ENCODE measurements at places on chromosomes 12 and 14. TPM values are rescaled to one million over a fixed set of nuclear protein-coding genes. Genes with fewer than 3 reads are reported as not detected.

GYS2 gene
- not detected for total RNA-seq

P2RX7 gene
- total RNA-seq = 26.1 TPM

DNA sequence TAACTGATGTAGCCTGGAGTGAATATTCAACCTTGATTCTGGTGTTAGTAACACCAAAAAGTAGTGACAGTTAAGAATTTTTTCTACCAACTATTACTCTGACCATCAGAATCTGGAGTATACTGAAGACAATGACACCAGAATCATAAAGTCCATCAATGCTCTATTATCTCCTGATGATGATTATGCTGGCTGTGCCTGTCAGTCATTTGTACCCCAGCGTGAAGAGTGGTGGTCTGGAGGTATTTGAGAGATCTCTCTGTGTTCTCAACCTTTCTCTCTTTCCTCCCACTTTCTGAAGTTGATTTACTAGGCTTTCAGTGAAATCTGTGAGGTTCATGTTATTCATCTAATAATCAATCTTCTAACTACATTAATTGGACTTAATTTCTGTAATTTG, 615.4 kb downstream of the SLC16A7 start:
- DNase-seq = no peak

STXBP6 gene
- 27.5 TPM for total RNA-seq

GRCh38 chr14:102589761-102590290, 2.6 kb upstream of the RCOR1 start:
- DNase-seq = no peak

ACVRL1 gene
- 164 TPM for total RNA-seq

GRCh38 chr12:9651265-9651729, 18.2 kb upstream of the CLEC2D start:
- DNase-seq = no peak

GRCh38 chr14:98984719-98985041, 287.3 kb downstream of the BCL11B start:
- DNase-seq = no peak

GRCh38 chr14:21133901-21134300, 22.0 kb downstream of the OR5AU1 start:
- no peak for DNase-seq

CMA1 gene
- total RNA-seq = not detected

- no peak for DNase-seq
These were observed 106.0 kb downstream of the BRMS1L start for GRCh38 chr14:35932136-35932535.

DNA sequence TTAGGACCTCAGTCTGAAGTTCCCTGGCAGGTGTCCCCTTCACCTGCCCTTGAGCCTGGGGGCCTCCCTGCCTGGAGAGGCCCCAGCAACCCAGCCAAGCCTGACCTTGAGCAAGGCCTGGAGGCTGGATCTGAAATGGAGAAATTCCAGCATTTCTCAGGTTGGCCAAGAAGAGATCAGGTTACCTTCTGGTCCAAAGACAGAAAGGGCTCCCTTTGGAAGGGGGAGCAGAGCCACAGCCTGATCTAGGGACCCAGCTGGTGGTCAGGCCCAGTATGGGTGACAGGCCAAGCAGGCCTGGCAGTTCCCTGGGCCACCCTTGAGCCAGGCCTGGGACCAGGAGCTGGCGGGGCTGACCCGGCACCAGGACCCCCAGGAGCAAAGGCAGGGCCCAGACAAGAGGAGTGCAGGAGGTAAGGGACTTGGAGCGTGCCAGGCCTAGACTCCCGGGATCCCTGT, 82.8 kb downstream of the TNFAIP2 start:
- DNase-seq = no peak
